ENCODE measurements at places on chromosomes 4 and X.

- DNase-seq = no peak
Observed at GRCh38 chr4:147942729-147943128, 210.8 kb downstream of the ARHGAP10 start.

DNA sequence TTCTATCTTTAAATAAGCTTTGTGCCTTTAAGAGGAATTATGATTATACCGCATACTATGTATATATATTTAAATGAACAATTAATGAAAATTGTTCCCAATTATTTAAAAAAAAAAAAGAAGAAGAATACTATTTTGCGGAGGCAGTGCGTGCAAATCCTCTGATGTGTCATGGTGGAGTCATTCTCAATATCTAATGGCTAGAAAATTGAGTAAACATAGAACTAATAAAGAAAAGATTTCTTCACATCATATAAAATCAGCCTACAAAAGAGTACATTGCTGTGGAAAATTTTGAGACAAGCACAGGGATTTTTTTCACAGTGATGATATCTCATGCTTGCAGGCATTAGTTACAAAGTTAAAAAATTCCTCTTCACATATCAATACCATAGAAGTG, 2.6 kb upstream of the EREG start:
- DNase-seq = no peak

DNA sequence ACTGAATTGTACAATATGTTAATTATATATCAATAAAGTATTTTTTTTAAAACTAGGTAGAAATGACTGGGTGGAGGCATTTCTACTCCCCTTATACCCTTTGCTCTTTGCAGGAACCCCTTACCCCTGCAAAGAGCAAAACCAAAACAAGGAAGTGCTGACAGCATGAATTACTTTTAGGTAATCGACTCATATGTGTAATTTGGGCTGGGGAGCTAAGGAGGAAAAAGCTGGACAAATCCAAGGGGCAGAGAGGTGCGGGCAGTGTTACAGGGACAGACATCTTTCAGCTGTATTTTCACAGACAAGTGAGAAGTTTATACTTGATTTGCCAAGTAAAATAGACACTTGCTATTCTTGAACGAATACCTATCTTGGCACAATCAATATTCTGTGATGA, 35.5 kb downstream of the MANBA start:
- no peak for DNase-seq

DNA sequence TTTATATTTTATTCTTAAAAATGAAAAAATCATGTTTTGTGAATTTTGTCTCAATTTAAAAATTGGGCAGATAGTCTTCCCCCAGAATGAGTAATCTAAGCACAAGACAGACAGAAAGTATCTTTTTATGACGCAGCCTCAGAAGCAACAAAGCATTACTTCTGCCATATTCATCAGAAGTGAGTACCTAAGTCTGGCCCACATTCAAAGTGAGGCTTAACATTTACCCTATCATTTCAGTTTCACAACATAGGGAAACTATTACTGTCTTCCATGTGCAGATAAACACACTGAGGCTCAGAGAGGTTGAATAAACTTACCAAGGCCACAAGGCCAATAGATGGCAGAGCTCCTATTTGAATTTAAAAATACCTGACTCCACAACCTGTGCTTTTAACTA, 4.4 kb upstream of the PRDX4 start:
- DNase-seq = no peak

DNA sequence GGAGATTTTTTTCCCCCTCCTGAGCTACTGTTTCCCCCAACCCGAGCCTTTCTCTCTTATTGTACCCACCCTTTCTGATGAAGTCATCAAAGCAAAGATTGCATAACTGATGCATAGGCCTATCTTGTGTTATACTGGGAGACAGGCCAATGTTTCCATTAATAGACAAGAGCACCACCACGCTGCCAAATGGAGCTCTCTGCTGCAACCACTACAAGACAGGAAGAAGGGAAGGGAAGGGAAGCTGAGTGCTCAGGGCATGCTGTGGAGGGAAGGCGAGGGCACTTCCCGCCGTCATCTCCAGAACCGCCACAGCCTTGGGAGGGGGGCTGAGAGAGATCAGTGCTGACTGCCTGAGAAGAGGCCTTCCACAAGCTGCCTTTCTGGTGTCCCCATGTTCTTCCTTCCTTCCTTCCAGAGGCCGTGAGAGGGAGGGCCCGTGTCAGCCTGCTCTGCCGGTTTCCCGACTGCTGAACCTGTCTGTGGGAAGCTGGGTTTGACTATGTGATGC, 75.0 kb downstream of the MGST2 start:
- no peak for DNase-seq

DNA sequence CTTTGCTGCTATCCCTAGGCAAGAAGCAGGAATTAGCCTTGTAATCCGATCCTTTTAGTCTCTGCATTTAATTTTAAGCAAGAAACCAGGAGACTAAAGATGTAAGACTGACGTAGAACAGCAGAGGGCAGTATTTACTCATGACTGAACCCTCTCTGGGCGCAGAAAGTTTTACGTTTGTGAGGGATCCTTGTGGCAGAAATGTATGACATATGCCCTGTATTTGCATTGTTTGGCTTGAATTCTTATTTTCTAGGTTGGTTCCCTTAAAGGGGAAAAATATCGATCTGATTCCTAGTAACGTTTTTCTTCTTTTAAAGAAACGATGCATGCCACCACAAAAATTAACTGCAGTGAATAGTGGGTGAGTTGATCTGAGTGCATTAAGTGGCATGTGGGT, 1.3 kb upstream of the FAT4 start:
- DNase-seq = no peak

DNA sequence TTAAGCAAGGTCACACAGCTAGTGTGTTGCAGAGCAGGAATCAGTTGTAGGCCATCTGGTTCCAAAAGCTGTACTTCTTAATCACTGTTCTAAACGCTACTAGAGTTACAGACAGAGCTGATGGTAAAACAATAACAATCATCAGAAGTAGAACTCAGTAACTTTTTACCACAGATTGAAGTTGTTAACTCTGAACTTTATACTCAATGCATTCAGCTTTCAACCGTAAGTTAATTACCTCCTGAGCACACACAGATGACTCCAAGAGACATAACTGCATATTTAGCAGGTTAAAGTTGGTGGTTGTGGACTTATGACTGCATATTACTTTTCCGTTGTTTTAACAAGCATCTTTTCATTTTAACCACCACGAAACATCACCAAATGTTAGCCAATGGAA, 127.3 kb downstream of the PRSS12 start:
- no peak for DNase-seq

GRCh38 chr4:126740687-126741086, 892.1 kb upstream of the INTU start:
- no peak for DNase-seq

DNA sequence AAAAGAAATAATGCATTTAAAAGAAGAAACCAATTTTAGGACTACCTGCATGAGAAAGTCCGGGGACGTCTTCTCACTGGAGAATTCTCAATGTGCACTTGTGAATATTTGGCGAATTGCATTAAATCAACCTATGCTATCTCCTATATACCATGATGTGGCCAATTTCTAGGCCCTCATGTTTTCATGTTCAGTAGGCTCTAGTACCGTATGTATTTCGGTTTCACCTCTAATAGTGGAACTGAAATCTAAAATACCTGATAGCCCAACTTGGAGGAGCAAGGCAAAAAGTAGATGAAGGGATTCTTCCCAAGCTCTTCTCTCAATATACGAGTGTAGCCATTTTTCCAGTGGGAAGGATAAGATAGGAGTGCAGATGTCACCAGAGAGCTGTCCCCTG, 11.4 kb upstream of the FGF2 start:
- DNase-seq = no peak

DNA sequence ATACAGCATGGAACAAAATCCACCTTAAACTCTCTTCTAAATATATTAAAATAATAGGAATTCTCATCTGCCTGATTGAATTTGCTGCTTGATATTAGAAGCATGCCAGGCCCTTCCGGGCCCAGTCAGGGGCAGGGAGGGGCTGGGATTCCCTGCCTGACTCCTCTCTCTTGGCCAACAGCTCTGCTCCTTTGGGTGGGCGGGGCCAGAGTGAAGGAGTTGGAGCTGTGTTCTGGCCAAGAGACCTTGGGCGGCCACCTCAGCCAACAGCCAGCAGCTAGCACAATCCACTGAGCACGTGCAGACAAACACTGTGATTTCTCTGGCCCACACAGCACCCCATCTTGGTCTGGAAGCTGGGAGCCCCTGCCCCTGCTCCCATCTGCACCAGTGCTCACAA, 140.3 kb downstream of the PJA1 start:
- DNase-seq = no peak

DNA sequence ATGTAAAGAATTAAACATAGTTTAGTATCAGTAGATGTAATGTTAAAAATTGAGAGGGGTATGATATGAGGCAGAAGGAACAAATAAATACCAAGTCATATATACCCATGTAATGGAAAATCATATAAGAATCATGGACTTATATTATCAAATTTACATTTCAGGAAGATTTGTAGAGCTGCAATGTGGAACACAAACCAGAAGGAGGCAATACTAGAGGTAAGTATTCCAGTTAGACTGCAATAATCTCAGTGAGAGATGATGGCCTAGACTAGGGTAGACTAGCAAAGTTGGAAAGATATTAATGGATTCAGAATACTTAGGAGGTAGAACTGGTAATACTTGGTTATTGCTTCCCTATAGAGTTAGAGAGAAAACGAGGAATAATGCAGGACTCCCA, 603.0 kb upstream of the KLHL4 start:
- no peak for DNase-seq

GRCh38 chr4:122930862-122931261, 8.5 kb upstream of the NUDT6 start:
- DNase-seq = peak; percentile 8
